ENCODE measurements at places on chromosomes 4 and X. TPM values are rescaled to one million over a fixed set of nuclear protein-coding genes. Genes with fewer than 3 reads are reported as not detected.

GRCh38 chrX:72604705-72605104, 32.1 kb upstream of the HDAC8 start:
- H3K36me3 ChIP-seq: no peaks in the 10 kb centered on the region
- H3K27me3 ChIP-seq: no peaks in the 10 kb centered on the region

DNA sequence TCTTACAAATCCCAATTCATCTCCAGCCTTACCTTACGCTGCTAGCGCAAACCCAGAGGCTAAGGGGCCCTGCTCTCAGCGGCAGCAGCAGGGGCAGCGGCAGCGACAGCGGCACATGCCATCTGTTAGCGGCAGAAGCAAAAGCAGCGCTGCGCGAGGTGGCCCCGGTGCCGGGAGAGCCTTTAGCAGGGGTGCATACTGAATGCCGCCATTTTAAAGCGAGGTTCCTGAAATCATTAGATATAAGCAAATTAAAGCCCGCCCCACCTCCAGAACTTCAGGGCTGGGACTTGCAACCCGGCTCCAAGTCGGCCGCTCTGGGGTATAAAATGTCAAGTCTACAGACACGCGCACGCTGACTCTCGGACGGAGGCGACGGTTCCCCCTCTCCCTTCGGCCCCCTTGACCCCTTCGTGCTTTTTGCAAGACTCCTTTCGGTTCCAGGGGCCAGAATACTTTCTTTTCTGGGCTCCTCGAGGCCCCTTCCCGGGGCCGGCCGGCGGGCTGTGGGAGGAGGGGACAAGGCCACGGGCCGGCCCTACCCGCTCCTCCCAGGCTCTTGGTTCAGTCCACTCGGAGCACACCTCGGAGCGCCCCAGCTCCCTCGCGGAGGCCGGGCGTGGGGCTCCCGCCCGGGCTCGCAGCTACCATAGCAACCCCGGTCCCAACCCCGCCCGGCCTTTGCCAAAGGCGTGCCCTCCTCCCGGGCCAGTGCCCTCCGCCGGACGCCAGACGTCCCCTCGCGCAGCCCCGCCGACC, at the start of gene MBNL3:
TSS of gene MBNL3 (minus strand) at position 220 of the 759 bp plus-strand sequence. CDS start 49,427 bp downstream, outside the sequence.
- H3K4me1 ChIP-seq: no peaks in the 10 kb centered on the region
- peak within 1 kb of the TSS; percentile 45 for H3K4me3 ChIP-seq
- no peaks in the 10 kb centered on the region for H3K36me3 ChIP-seq
- H3K27ac ChIP-seq: peak within 1 kb of the TSS; percentile 90
- no peaks in the 10 kb centered on the region for H3K27me3 ChIP-seq
- DNase-seq: peak; percentile 72

DNA sequence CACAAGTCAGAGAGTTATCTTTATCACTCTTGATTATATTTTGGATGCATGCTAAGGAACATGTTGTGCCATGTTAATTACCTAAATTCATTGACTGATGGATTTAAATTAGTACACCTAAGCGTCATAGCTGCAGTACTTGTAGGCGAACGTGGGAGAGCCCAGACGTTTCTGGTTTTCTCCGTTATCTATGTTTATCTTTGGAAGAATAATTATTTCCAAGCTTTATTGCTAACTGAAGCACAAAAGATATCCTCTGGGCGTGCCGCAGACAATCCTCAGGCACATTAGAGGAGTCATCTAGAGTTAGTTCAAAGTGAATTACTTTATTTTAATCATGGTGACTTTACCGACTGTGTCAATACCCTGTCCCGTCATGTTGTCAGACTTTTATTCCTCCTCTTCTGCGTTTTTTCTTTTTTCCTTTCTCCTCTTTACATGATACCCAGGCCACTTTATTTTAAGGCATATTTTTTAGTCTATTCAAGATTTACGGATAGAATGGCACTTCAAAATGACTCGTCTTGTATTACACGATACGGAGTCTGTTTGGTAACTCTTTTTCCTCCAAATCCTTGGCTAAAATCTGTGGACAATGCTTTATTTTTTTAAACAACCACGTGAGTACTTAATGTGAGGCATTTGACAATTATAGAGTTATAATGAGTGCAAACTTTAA, 632.0 kb upstream of the TENM3 start:
- H3K4me1 ChIP-seq: peaks cover 7% of the 10 kb centered on the region
- no peaks in the 10 kb centered on the region for H3K36me3 ChIP-seq
- no peak overlapping the region for H3K4me3 ChIP-seq
- H3K27ac ChIP-seq: no peak overlapping the region
- DNase-seq: no peak
- peaks cover 3% of the 10 kb centered on the region for H3K27me3 ChIP-seq

- H3K4me3 ChIP-seq: no peak overlapping the region
- DNase-seq: no peak
- no peaks in the 10 kb centered on the region for H3K36me3 ChIP-seq
- no peaks in the 10 kb centered on the region for H3K4me1 ChIP-seq
- H3K27me3 ChIP-seq: no peaks in the 10 kb centered on the region
- H3K27ac ChIP-seq: no peak overlapping the region
Measured at GRCh38 chrX:153511784-153512500, 5.5 kb upstream of the ATP2B3 start.

Gene ZFP92
- 1.2 TPM for total RNA-seq

- DNase-seq: no peak
- no peaks in the 10 kb centered on the region for H3K36me3 ChIP-seq
- no peak overlapping the region for H3K27ac ChIP-seq
- H3K4me1 ChIP-seq: no peaks in the 10 kb centered on the region
Measured at GRCh38 chr4:39021631-39022030, 10.6 kb downstream of the TMEM156 start.

DNA sequence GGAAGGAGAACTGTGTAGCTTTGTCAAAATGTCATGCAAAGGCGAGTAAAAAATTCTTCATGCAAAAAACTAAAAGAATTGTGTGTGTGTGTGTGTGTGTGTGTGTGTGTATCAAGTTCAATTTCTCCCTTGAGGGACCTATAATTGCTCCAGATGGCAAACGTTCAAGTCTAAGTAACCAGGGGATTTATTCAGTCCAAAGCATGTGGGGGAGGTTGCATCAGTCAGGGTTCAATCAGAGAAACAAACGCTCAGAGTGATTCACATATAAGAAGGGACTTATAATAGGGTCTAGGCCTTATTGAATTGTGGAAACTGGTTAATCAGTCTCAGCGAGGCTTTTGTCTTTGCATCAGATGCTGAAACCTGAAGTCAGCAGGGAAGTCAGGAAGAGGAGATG, 5.0 kb downstream of the DCAF8L1 start:
- H3K4me3 ChIP-seq: no peak overlapping the region
- H3K36me3 ChIP-seq: no peaks in the 10 kb centered on the region
- no peaks in the 10 kb centered on the region for H3K4me1 ChIP-seq
- H3K27ac ChIP-seq: no peak overlapping the region
- H3K27me3 ChIP-seq: no peaks in the 10 kb centered on the region
- no peak for DNase-seq

GRCh38 chrX:150575419-150575814, 7.0 kb downstream of the MTM1 start:
- no peaks in the 10 kb centered on the region for H3K27me3 ChIP-seq
- H3K36me3 ChIP-seq: no peaks in the 10 kb centered on the region
- H3K4me3 ChIP-seq: no peak overlapping the region
- H3K27ac ChIP-seq: peak overlapping the region; percentile 52

Gene TRIM60
- total RNA-seq: not detected

GRCh38 chrX:13149702-13150350, 105.4 kb upstream of the FAM9C start:
- peak overlapping the region; percentile 59 for H3K27ac ChIP-seq
- H3K27me3 ChIP-seq: no peaks in the 10 kb centered on the region
- H3K4me3 ChIP-seq: no peak overlapping the region

Gene ARR3
- total RNA-seq: not detected

GRCh38 chrX:152915541-152916241, 17.8 kb downstream of the ZNF185 start:
- H3K36me3 ChIP-seq: no peaks in the 10 kb centered on the region
- DNase-seq: peak; percentile 52
- H3K4me1 ChIP-seq: peaks cover 9% of the 10 kb centered on the region
- no peak overlapping the region for H3K4me3 ChIP-seq

- no peaks in the 10 kb centered on the region for H3K27me3 ChIP-seq
- H3K4me1 ChIP-seq: peaks cover 15% of the 10 kb centered on the region
- no peaks in the 10 kb centered on the region for H3K36me3 ChIP-seq
- DNase-seq: no peak
- H3K4me3 ChIP-seq: peak overlapping the region; percentile 48
Measured at GRCh38 chr4:4289597-4289940, 385 bp downstream of the LYAR start.

- peak within 1 kb of the TSS; percentile 75 for H3K4me3 ChIP-seq
- H3K27me3 ChIP-seq: no peaks in the 10 kb centered on the region
- H3K27ac ChIP-seq: no peak within 1 kb of the TSS
- DNase-seq: peak; percentile 79
Measured at GRCh38 chrX:76427560-76428242, at the start of gene MAGEE1. Gene MAGEE1, plus strand, starts transcription at chrX:76427710. Its CDS starts 221 bp downstream, at chrX:76427931.

- H3K27ac ChIP-seq: no peak overlapping the region
- no peaks in the 10 kb centered on the region for H3K36me3 ChIP-seq
- H3K27me3 ChIP-seq: no peaks in the 10 kb centered on the region
- H3K4me1 ChIP-seq: no peaks in the 10 kb centered on the region
- no peak for DNase-seq
- H3K4me3 ChIP-seq: no peak overlapping the region
Measured at GRCh38 chr4:45323453-45324058, 597.2 kb upstream of the GNPDA2 start.

DNA sequence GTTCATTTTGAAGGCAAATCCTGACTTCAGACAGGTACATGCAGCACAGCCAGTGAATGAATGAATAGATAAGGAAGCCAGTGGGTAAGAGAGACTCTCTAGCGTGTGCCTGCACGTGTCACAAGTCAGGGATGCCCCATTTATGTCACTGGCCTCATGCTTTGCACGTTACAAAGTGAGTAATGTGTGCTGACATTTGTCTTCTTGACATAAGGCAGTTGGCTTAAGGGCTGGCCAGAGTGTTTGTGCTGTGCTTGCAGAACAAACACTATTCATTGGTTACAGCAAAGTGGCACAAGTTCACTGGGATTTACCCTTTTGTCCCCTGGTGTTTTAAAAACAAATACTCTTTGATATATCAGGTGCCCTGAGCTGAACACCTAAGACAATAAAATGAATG, 55.9 kb downstream of the CRMP1 start:
- H3K4me3 ChIP-seq: no peak overlapping the region
- DNase-seq: peak; percentile 28
- H3K27me3 ChIP-seq: no peaks in the 10 kb centered on the region
- no peaks in the 10 kb centered on the region for H3K4me1 ChIP-seq

Gene CDX4
- not detected for total RNA-seq

Gene SLC2A9
- 2.7 TPM for total RNA-seq

Gene RIPPLY1
- not detected for total RNA-seq

GRCh38 chr4:130760246-130760645, 1664.3 kb downstream of the C4orf33 start:
- no peaks in the 10 kb centered on the region for H3K4me1 ChIP-seq
- H3K27me3 ChIP-seq: no peaks in the 10 kb centered on the region
- H3K27ac ChIP-seq: no peak overlapping the region

Gene MTCP1
- total RNA-seq: 0.32 TPM

DNA sequence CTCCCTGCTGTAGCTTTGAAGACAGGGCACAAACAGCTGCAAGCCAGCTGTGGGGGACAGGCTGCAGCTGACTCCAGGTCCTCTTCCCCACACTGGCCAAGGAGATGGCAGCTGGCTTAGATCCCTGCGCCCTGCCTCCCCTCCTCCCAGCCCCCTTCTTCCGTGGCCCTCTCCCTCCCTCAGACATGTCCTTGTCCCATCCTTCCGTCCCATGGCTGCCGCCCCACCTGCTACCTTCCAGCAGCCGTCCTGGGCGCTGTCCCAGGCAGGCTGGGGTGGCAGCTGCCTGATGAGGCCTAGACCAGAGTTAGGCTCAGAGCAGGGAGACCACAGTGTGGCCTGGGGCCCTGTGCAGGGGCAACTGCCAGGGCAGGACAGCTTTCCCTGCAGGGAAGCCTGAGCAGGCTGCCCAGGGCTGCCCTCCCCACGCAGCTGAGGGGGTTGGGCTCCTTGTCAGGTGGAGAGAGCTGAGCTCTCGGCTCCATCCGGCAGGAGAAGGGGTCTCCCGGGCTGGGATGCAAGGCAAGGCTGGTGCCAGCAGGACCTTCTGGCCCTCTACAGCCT, 3.3 kb upstream of the BGN start:
- H3K4me1 ChIP-seq: peaks cover 25% of the 10 kb centered on the region
- H3K27me3 ChIP-seq: no peaks in the 10 kb centered on the region
- DNase-seq: no peak
- H3K36me3 ChIP-seq: no peaks in the 10 kb centered on the region
- H3K4me3 ChIP-seq: no peak overlapping the region

Data from hepatocyte (in vitro differentiated cells).